Activated CD4-positive, alpha-beta T cell treated with anti-CD3 and anti-CD28 coated beads, Interleukin-2, amount 10 ng/mL, durations not matched to agents 7 days and 5 days (primary cell): ENCODE measurements at places on chromosomes 12 and 14. TPM values are rescaled to one million over a fixed set of nuclear protein-coding genes. Genes with fewer than 3 reads are reported as not detected.

CLEC9A gene
- total RNA-seq, result not detected

DNA sequence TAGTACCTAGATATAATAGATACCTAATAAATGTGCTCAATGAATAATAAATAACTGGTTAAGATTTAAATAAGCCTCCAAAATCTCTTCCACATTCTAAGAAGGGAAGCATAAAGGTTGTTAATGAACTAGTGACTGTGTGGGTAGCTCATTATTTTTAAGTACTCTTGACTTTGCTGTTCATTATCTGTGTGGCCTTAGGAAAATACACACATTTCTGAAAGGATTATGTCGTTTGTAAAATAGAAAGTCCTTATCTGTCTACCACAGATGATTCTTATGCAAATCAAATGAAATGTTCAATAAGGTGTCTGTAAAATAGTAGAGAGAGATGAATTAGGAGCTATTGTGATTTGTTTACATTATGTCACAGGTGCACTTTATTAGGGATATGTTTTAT is 119.5 kb downstream of the LRRK2 start:
- no peak for DNase-seq

- no peak for DNase-seq
Observed at GRCh38 chr14:104335176-104335575, 196.8 kb downstream of the KIF26A start.

- DNase-seq, result no peak
Observed at GRCh38 chr14:74161526-74162158, 76.9 kb downstream of the LIN52 start.

LRTM2 gene
- total RNA-seq, result not detected

- no peak for DNase-seq
Observed at GRCh38 chr12:80293347-80293746, 150.7 kb upstream of the PTPRQ start.

GRCh38 chr12:68119724-68120211 is 39.8 kb downstream of the IFNG start:
- peak; percentile 57 for DNase-seq

JPH4 gene
- not detected for total RNA-seq

SLC25A47 gene
- not detected for total RNA-seq

DNA sequence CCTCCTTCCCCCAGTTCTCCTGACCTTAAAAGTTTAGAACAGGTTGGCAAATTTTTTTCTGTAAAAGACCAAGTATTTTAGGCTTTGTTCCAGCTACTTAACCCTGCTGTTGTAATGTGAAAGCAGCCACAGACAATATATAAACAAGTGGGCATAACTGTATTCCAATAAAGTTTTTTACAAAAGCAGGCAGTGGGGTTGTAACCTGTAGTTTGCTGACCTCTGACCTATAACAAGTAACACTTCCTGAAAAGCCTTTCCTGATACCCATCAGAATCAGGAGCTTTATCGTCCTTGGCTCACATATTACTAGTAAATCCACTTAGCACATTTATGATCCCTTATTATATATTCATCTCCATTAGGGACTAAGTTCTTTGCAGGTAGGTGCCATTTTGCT is 13.1 kb upstream of the SMARCC2 start:
- DNase-seq, result no peak

DNA sequence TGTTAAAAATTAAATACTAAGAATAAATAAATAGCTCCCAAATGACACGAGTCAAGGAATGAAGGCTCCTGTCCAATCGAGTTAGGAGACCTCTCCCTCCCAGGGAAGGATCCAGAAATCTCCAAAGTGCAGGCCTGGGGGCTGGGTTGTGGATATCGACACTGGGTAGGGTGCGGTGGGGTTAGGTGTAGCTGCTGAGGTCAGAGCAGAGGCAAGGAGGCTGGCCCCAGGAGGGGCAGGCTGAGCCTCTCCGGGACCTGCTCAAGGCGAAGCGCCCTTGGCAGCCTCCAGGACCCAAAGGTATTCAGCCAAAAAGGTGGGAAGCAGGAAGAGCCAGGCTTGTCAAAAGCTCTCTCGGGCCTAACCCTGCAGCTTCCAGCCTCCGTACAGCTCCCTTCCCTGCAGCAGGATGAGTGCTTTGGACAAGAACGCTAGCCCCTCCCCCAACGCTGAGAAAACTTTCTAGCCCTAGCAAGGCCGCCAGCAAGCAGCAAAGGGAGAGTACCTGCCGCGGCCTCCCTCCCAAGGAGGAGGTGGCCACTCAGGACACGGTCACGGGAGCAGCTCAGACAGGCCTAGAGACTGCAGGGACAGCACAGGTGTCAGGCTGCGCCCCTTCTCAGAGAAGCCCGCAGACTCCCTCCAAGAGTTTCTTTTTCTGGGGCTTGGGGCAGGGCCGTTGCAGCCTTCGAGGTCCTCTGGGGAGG is 3.7 kb upstream of the PNMA1 start:
- DNase-seq, result no peak

GRCh38 chr14:53539489-53540126 is 386.5 kb upstream of the DDHD1 start:
- peak; percentile 60 for DNase-seq

TEX52 gene
- total RNA-seq, result 0.35 TPM

DNA sequence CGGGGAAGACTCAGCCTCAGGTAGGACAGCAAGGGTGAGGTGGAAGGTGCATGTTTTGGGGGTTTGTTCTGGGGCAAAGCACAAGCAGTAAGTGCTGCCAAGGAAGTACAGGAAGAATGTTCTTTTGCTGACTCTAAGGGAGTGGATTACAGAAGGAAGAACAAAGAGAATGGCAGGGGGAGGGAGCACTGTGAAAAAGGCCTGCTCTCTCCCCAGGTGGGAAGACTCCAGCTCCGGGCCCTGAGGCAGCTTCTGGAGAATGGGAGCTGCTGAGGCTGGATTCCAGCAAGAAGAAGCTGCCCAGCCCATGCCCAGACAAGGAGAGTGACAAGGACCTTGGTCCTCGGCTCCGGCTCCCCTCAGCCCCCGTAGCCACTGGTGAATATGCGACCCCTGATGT is 7.0 kb upstream of the PFDN5 start:
- no peak for DNase-seq

DNA sequence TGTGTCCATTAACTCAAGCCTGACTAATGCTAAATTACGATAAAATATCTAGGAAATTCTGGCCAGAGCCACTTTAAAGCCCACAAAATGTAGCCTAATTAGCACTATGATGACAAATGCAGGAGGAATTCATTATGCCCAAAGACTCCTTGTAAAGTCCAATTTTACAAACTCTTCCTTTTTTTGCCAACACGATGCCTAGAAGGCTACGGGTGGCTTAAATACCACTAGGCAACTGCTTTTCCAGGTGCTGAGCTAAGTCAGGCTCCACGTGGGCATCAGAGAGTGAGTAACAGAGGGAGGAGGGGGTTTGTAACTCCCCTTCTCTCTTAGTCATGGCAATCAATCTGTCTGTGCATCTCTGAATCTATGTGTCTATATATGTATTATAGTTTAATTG is 172.4 kb upstream of the NTF3 start:
- no peak for DNase-seq

DNA sequence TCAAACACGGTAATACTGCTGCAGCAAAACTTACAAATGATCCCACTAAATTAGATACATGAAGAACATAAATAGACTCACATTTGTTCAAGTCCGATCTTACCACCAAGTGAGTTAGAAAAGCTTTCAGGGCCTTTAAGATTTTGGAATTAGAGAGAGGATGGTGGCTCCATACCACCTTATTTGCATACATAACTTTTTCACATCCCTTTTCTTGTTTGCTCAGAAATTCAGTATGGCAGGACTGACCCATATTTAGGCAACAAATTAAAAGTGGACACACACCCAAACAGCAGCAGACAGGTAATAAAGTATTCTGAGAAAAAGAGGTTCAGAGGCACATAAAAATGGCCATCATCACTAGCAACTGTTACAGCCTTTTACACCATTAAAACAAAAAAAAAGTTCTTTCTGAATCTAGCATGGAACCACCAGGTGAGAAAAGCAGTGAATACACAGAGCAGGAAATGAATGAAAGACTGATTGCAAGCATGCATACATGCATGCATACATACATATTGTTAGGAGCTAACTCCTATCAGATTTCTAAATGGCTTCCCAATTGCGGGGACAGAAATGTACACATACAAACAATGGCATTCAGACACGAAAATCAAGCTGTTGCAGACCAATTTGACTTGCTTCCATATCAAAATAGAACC is 23.3 kb downstream of the STXBP6 start:
- DNase-seq, result no peak

FOXN4 gene
- total RNA-seq, result not detected
